ENCODE measurements at places on chromosomes 4 and X. TPM values are rescaled to one million over a fixed set of nuclear protein-coding genes. Genes with fewer than 3 reads are reported as not detected.

- DNase-seq = no peak
Measured at GRCh38 chr4:186840222-186840701, 116.6 kb upstream of the FAT1 start.

DNA sequence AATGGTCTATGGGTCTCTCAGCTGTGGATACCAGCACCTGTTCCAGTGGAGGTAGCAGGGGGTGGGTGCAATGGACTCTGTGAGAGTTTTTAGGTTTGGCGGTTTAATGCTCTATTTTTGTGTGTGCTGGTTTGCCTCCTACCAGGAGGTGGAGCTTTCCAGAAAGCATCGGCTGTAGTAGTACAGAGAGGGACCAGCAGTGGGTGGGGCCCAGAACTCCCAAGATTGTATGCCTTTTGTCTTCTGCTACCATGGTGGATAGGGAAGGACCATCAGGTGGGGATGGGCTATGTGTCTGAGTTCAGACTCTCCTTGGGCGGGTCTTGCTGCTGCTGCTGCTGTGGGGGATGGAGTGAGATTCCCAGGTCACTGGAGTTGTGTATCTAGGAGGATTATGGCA lies 557.2 kb upstream of the GRID2 start:
- DNase-seq = no peak

The GUCY1A1 gene
- total RNA-seq = 13.5 TPM

The SSX3 gene
- not detected for total RNA-seq

The RGN gene
- 27.8 TPM for total RNA-seq

The TRPC5OS gene
- total RNA-seq = not detected

- no peak for DNase-seq
Measured at GRCh38 chrX:69153060-69153730, 12.1 kb downstream of the PJA1 start.

Data from liver (tissue), 10 donors.